ENCODE measurements at places on chromosomes 16 and 17. TPM values are rescaled to one million over a fixed set of nuclear protein-coding genes. Genes with fewer than 3 reads are reported as not detected.

The TMC7 gene
- total RNA-seq = 1.3 TPM

The ABCA10 gene
- 7.1 TPM for total RNA-seq

The GAS2L2 gene
- 0.27 TPM for total RNA-seq

The MT1E gene
- total RNA-seq = 136 TPM

The ABCC11 gene
- total RNA-seq = not detected

The C16orf92 gene
- not detected for total RNA-seq

The OSGIN1 gene
- total RNA-seq = 8.2 TPM

The HBQ1 gene
- not detected for total RNA-seq

The NLRC3 gene
- total RNA-seq = 1.0 TPM

The RPRML gene
- not detected for total RNA-seq

The TEKT3 gene
- total RNA-seq = 0.51 TPM

The BCL6B gene
- total RNA-seq = 14.0 TPM

The APOBR gene
- total RNA-seq = 0.51 TPM

The DOC2A gene
- 0.35 TPM for total RNA-seq

The KRT14 gene
- total RNA-seq = not detected

The MEIOC gene
- 0.11 TPM for total RNA-seq

The PRR15L gene
- total RNA-seq = not detected

The COL1A1 gene
- 28.2 TPM for total RNA-seq

The HOXB7 gene
- total RNA-seq = 0.41 TPM

The HEXIM2 gene
- 9.0 TPM for total RNA-seq

The P3H4 gene
- total RNA-seq = 7.8 TPM

The FNDC8 gene
- total RNA-seq = not detected

The AARS1 gene
- 61.7 TPM for total RNA-seq

The PCYT2 gene
- 31.0 TPM for total RNA-seq

The RCVRN gene
- not detected for total RNA-seq

The HP gene
- total RNA-seq = 21.2 TPM

The NPIPA5 gene
- 4.2 TPM for total RNA-seq

The PERCC1 gene
- 0.35 TPM for total RNA-seq

Measured in Right ventricle myocardium inferior (tissue), 1 donor.